ENCODE measurements at places on chromosomes 7 and 10.

DNA sequence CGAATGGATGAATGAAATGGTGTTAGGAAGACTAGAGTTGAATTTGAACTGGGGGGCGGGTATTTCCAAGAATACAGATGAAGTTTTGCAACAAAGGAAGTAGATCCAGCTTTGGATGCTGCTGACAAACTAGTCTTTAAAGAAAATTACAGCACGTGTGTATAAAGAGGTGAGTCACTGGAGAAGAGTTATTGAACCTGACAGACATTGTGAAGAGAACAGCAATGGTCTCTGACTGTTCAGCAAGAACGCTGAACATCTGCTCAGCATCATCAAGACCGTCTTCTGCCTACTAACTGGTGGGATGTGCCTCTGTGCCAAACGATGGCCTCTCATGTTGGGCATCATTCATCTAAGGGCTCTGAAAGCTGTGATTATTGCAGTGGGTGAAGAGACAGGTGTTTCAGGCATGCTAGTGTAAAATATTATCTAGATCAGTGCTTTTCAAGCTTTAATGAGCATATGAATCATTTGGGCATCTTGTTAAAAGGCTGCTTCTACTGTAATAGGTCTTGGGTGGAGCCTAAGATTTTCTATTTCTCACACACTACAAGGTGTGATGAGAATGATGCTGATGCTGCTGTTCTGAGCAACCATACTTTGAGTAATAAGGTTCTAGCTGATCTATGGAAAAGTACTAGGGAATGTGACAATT is 291.3 kb downstream of the PTEN start:
- DNase-seq, result no peak

DNA sequence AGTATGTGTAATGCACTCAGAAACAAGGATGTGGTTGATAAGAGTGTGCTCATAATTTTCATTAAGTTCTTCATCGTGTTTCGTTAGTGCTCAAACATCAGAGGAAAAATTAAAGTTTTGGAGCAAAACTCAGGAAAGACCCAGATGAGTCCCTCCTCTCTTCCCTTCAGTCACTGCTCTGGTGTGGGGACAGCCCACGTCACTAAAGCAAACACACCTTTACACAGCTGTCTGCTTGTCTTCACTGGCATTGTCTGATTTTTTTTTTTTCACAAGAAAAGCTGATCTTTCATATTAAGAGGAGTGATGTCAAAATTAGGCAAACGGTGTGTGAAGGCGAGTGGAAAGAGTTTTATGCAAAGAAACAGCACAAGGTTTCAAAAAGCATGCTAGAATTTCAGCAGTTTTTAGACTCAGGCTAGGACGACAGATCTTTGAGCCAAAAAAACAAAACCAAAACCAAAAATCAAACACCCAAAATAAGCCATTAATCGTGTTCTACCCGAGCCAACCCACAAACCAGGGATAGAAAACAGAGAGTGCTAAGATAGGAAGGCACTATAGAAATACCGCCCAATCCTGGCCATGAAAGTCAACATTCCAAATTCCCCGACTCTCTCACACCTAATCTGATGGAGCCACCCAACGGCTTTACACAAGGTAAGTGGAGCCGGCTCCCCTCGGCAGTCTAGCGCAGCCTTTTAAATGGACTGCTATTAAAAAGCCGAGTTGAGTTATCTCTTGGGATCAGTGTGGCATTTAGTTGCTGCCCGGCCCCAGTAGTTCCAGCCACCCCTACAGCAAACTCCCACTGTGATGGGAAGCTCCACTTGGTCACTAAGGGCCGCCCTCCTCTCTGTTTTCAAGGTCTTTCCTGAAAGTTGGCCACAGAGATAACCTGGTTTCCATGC is 27.9 kb upstream of the GATA3 start:
- DNase-seq, result no peak

DNA sequence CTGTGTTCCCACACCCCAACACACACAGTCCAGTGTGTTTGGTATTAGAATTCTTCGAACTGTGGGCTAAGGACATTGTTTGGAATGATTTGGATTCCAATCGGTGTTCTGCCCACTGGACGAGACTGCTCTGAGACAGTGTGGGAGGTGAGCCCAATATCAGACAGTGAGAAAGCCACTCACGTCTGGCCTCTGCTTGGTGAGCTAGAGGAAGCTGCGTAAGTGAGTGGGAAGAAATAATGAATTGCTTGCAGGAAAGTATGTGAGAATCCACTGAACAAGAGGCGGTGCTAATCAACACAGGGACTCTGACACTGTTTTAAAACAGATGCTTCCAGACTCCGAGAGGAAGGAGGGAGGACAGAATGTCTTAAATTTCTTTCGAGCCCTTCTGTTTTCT is 675.0 kb upstream of the ANKRD30A start:
- DNase-seq, result no peak

DNA sequence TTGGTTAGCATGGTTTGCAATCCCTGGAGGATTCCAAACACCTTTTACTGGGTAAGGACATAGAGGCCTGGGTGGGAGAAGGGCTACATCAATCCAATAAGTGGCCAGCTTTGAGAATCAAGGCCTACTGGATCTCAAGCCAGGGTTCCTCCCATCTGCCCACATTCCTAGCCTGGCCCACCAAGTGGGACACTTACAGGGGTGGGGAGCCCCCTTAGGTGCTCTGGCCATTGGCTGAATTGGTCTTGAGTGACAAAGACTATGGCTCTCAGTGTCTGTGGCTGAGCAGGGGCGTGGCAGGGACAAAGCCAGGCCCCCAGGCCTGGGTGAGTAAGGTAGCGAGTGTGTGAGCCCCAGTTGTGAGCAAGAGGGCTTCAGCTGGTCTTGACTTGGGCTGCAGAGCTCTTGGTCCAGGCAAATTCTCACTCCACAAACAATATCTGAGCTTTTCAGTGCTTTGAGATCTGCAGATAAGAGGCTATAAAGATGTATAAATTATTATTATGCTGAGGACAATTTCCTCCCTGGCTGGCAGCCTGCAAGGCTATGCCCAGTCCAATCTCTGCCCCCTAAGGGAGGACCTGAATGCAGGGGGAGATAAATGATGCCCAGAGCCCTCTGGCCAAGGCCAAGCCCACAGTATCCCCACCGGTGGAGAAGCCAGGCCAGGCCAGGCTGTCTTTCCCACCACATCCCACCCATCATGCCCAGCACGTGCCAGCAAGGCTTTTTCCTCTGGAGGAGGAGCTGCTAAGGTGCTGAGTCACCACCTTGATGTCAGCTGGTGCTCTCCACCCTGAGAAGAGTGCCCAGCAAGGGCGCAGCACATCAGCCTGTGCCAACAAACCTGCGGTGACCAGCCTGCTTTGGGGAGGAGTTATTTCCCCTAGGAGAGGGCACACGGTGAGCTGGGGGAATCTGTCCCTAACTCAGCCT is 80.7 kb upstream of the DUSP5 start:
- no peak for DNase-seq

DNA sequence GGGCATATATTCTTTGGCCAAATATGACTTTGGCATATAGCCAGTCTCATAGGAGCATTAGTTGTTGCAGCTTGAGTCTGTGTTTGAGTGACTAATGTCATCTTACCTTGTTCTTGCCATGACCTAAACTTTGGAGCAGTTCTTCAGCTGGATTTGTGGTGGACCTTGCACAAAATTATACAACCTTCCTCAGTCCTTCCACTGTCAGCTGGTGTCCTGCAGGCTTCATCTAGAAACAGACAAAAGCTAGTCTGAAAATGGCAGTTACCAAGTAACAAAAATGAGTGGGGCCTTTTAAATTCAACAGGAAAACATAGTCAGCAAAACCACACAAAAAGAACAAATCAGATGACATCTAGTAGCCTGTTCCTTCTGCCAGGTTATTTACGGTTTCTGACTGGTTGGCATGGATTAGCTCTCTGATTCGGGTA is 59.5 kb upstream of the HECTD2 start:
- no peak for DNase-seq

DNA sequence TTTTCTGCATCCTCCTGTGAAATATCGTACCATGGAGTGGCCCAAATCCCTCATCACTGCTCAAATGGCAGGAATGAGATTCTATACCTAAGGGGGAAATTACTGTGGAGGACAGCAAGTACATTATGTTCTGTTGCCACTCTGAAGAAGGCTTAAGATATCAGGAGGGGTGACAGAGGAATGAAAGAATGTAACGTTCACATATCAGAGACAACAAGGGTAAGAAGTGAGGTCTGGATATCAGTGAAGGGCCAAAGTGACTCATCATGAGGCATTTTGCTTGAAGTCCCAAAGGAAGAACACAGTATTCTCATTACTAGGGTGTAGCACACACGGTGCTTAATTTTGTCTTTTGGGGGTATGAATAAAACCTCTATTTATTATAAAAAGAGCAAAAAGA is 71.5 kb upstream of the SLC13A1 start:
- DNase-seq, result no peak
